ENCODE measurements at places on chromosomes 2 and 18.

DNA sequence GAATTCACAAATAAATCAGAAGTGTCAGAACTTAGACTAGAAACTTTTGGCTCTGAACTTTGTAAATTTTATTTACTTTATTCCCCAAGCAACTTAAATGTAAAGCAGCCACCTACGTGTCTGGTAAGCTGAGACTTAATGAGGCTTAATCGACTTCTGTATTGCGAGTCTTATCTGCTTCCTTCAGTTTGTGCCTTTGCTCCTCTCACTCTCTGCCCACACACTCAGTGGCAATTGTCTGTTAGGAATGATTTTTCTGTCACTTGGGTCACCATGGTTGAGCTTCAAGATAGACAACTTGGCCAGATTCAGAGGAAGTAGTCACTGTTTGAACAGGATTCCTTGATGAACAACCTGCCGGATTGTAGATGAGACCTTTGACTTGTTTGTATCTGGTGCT is 691.4 kb upstream of the FSHR start:
- no peak for DNase-seq

- no peak for DNase-seq
These were observed 153.6 kb downstream of the COL4A4 start for GRCh38 chr2:227010433-227010832.

DNA sequence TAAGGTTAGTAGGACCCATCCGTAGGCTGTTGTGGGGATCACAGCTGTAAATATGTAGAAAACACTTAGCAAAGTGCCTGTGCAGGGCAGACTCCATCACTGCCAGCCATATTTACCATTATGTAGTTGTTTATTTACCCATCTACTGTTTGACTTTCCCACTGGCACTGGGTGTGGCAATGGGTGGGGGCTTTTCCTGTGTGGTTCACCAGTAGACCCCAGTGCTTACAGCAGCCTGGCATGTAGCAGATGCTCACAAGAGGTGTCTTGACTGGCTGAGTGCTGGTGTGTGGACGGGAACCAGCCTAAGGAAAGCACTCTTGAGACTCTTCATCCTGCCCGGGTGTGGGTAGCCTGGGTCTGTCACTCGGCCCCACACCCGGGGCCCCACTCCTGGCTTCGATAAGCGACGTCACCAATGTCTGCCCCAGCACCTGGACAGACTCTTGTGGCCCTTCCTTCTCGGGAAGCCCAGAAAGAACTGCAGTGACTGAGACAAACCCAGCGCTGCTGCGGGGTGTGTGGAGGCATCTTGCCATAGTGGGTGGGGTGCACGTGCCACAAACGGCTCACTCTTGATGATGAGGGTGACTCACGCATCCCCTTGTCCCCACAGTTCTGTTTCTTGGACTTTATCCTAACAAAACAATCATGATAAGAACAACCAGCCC is 78.3 kb downstream of the HDAC4 start:
- DNase-seq: no peak

GRCh38 chr2:240232961-240233884 is 92.8 kb upstream of the OTOS start:
- DNase-seq: peak; percentile 14

DNA sequence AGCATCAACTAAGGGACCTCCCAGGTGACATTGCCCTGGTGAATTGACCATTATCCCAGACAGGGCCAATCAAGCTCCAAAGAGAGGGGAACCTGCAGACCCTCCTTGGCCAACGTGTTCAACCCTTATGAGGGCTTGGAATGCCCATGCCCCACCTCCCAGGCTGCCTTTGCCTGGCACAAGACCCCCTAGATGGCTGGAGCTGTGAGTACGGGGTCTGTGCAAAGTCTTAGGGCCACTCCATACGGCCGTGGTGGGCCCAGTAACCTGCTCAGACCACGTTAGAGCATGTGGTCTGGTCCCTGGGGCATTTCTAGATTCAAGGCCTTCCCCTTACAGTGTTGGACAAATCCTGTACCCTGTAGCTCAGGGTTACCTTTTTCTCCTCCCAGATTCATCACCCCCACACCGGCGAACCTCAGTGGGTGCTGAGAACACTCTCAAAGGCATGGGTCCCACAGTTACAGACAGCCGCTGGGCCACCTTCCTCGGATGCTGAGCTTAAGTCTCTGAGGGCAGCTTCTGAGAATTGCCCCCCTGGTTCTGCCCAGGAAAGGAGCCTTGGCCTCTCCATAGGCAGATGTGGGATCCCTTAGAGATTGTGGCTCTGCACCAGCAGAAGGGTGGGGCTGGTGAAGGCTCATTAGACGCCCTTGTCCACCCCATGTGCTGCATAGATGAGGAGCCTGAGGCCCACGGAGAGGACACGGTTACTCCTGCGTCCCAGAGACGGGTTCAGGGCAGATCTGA is 18.3 kb upstream of the KCNK3 start:
- no peak for DNase-seq

DNA sequence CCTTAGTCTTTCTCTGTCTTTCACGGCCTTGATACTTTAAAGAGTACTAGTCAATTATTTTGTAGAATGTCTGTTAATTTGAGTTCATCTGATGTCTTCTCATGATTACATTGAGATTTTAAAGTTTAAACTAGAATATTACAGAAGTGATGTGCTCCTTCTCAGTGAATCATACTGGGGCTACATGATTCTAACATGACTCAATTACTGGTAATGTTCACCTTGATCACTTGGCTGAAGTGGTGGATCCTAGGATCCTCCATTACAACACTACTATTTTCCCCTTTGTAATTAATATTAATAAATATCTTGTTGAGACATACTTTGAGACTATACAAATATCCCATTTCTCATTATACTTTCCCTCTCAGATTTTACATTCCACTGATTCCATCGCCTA is 148.5 kb downstream of the CAMKMT start:
- DNase-seq: no peak

DNA sequence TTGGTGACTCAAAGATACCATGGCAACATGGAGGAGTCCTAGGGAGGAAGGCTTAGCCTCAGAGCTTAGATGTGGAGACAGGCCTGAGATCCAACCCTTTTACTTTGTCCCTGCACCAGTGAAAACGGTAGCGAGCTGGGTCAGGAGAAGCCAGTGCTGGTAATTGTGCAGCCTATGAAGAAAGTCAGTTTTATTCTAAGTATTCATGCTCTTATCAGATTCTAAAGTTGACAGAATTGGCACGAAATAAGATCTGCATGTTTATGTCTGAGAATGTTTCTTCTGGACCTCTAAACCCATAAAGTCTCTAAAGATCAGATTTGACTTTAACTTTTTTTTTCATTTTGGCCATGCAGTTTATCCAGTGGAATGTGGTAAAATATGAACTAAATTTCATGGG is 93.8 kb downstream of the SCG2 start:
- DNase-seq: no peak

DNA sequence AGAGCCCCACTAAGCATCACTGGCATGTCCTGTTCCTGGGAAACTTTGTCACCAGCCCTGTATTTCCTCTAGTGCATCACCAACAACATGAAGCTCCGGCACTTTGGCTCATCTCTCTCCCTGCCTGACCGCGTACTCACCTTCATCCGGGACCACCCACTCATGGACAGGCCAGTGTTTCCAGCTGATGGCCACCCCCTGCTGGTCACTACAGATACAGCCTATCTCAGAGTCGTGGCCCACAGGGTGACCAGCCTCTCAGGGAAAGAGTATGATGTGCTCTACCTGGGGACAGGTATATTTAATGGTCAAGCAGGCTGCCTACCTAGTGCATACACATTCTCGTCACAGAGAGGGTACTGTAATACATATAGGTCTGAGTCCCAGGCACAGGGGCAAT is 21.0 kb downstream of the SEMA4F start:
- no peak for DNase-seq

DNA sequence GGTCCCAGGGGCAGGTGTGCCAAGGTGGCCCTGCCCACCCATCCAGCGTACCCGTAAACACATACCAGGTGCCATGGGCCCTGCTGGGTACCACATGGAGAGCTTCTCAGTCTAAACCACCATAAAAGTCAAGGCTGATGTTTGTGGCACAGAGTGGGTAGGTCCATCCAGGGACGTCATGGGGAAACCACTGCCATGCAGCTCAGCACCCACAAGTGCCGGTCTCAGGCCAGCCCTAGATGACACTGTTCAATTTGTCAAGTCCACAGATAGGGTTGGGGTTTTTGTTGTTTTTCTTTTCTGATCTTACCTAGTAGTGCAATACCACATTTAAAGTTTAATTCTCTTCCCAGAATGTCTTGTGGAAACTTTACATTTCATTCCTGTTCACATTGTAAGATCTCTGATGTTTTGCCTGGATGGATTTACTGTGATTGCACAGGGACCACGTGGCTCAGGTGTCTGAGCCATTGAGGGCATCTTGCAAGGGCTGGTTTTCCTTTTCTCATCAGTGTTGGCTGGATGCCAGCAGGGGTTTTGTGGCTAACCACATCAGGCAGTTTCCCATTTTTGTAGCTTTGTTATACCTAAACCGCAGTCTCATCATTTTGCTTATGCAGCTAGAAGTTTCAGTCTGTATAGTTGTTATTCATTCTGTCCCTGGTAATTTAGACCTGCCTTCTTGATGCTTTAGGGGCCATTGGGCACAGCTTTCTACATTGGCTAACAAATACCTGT is 64.7 kb downstream of the STK25 start:
- peak; percentile 82 for DNase-seq

GRCh38 chr2:241064008-241064801 is 37.9 kb downstream of the MTERF4 start:
- peak; percentile 10 for DNase-seq

DNA sequence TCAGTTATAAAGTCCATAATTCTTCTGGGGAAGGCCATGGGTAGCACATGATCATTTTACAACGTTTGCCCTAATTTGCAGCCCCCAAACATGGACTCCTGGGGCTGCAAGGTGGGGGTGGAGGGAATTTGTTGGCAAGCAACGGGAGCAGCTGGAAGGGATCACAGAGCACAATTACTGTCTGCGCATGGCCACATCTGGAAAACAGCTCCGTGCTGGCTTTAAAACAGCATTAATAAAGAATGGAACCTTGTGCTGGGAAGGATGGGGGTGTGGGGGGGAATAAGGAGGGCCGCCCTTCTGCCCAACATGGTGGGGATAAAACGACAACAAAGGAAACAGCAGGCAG is 60.9 kb upstream of the SLC14A2 start:
- no peak for DNase-seq

DNA sequence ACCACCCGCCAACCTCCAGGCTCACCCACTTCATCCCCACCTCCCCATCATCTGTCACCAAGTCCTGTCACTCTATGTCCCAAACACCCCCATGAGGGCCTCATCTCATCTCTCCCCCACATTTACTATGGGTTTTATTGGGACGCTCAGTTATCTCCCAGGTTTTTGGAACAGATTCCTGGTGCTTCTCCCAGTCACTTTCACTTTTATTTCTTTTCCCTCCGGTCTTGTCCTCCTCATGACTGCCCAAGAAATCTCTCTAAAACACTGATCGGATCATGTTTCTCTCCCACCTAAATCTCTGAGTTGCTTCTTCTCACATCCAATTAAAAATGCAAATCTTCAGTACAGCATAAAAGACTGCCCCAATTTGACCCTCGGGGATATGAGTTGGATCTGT is 273.1 kb downstream of the PHLPP1 start:
- no peak for DNase-seq

All from stimulated activated CD4-positive, alpha-beta T cell treated with anti-CD3 and anti-CD28 coated beads, Interleukin-1b, Interleukin-23, amount 100 ng/mL, for 1 hour (primary cell).